ENCODE measurements at places on chromosomes 3 and 15. TPM values are rescaled to one million over a fixed set of nuclear protein-coding genes. Genes with fewer than 3 reads are reported as not detected.

DNA sequence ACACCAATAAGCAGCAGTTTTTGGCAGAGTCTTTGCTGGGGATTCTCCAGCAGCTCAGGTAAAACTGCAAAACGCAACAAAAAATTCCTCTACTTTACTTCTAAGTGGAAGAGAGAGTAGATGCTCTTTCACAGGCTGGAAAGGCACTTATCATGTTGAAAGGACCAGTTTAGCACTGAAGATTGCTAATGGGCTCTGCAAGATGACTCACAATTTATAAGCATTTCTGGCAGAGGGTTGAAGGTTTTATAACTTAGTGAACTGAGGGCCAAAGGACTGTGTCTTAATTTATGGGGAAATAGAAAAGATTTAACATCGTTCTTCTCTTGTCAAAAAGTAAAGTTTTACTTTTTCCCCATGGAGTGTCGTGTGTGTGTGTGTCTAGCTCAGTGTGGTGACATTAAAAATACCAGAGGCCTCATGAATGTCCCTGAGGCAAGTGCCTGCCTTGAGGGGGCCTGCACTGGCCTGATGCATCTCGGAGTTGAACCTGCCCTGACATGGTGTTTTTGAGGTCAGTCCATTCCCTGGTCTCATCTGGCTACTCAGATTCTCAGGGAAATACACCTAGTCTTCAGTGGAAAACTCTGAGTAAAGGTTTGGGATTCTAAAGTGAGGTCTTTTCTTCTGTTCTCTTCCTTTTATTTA, 1092.0 kb downstream of the NAALADL2 start:
- DNase-seq = peak; percentile 37

- DNase-seq = no peak
Observed at GRCh38 chr15:99440551-99441443, 125.0 kb upstream of the MEF2A start.

DNA sequence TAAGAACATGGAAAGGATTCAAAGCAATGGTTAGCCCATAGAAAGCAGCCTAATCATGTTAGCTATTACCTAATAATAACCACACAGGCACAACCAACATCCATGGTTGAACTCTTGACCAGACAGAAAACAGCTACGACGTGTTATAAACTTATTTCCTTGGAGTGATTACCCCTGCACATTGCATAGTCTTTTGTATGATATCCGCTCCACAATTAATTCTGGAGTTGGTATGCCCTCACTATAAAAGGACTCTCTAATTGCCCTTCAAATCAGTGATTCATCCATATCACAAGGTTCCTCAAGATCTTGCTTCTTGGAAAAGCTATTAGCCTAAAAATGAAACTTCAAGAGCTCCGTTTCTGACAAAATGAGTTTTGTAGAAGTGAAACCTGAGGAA, 117.9 kb downstream of the SYNPR start:
- DNase-seq = no peak

DNA sequence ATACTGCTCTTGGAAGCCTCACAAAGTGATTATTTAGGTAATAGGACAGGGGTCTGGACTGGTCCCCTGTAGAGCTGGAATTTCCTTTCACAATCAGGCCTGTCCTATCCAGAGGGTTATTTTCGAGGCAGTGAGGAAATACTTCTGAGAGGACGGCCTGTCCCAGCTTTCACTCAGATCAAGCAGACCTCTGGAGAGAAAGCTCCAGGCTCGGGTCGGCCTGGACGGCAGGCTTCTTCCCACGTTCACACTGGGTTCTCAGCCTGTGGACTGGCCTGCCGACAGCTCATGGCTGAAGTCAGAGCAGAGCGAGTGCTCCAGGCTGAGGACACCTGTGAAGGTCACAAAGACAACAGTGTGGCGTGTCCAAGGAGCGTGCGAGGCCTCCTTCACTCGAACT, 405.3 kb downstream of the VPS13C start:
- DNase-seq = peak; percentile 1

DNA sequence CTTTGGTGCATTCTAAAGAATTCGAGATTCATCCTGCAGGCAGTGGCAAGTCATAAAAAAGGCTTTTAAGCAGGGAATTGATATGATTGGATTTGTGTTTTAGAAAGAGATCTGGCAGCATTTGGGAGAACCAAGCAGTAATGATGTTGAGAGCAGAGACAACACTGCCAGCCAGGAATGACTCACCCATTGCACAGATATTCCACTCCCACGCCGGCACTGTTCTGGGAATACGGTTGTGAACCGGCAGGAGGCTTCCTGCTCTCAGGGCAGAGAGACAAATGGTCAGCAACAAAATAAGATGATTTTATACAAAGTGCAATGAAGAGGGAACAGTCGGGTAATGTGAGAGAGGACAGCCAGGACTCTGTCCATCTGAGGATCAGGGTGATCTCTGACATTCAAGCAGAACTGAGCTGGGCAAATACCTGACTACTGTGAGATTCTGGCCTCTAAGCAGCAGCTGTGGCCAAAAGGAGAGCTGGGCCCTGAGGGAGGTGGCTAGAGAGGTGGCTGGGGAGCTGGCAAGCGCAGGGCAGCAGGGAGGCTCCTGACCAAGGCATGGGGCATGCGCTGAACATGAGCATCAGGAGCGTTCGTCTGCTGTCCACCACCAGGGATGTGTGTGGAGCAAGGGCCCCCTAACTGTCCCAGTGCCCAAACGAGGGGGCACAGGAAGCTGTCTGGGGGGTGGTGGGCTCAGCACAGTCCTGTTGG, 56.1 kb upstream of the PLXNA1 start:
- DNase-seq = peak; percentile 78

DNA sequence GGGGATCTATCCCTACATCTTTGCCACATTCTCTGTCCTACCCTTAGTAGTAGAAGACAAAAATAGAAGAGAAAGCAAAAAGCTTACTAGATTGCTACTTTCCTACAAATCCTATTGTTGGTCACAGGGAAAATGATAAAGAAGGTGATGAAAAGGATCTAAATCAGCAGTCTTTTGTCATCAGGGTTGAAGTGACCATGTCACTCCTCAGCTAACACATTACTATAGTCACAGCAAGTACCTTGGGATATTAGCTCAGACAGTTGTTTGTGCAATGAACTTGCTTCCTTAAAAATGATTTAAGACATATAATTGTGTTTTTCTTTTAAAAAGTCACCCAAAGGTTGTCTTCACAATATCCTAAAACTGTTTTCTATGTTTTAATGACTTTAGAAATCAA, 6.3 kb downstream of the ST3GAL6 start:
- DNase-seq = no peak

DNA sequence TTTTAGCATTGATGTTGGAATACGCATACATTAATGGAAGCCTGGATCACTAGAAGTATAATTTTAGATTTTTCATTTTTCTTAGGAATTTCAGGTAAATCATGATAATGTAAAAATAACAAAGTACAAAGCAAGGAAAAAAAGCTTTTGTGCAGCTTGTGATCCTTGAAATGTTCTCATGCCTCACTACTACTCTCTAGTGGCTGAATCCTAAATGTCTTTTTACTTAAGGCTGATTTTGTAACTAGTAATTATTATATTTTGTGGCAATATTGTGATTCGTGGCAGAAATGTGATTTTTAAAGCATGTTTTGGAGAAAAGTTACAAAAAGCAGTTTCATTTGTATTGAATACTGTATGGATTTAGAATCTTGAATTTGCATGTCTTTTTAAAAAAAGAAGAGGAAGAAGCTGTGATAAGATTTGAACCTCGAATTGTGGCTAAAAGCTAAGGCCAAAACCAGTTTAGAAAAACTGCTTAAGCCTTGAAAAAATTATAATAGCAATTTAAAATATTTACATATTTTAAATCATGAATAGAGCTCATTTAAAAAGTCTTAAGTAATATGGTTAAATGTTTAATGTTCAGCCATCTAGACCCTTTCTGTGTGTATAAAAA, 39.0 kb downstream of the U2SURP start:
- peak; percentile 55 for DNase-seq

DNA sequence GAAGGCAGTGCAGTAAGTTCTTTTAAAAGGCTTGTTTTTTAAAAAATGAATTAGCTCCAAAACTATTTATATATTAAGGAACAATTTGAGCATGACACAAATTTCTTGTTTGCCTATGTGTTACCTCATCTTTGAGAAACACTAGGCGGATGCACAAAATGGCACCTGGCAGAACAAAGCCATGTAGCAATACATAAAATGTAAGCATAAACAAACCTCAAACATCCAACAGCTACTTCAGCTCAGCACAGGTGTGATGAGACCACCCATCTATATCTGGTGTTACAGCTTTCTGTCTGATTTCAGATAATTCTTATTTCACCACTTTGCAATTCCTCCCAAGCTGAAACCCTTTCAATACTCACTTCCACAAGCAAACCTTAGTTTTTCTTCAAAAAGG, 221.2 kb upstream of the CNTN6 start:
- DNase-seq = no peak

- DNase-seq = no peak
Observed at GRCh38 chr3:185420762-185421161, 57.8 kb downstream of the MAP3K13 start.

GRCh38 chr15:43143203-43143941, 10.0 kb downstream of the TMEM62 start:
- DNase-seq = peak; percentile 24

DNA sequence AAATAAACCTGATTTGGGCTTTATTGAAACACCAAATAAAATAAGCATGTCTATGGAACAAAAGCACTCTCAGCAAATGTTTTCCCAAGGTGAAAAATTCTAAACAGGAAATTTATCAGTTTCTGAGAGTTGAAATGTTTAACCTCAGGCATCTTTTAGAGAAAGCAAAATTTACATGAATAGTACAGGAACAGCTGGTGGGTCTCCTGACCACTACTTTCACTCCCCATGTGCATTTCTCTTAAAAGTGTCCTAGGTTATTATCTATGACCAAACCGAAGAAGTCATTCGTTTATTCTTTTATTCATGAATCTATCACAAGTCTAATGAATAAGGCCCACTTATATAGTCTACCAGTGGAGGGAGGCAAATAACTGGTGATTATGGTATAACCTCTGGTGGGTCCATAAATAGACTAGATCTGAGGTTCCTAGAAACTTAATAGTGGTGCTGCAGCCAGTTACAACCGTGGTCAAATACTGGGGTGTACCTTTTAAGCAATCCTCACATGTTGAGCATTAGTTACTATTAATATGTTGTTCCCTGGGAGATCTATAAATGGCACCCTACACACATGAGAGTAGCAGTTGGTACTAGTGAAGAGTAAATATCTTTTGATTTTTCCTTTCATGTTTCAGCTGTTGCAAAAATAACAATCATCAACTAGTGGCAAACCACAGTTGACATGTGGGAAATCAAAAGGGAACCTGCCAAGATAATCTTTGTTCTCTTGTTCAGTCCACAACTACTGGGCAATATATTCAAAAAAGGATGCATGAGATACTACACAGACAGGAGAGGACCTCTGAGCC, 169.3 kb upstream of the STAC start:
- no peak for DNase-seq

DNA sequence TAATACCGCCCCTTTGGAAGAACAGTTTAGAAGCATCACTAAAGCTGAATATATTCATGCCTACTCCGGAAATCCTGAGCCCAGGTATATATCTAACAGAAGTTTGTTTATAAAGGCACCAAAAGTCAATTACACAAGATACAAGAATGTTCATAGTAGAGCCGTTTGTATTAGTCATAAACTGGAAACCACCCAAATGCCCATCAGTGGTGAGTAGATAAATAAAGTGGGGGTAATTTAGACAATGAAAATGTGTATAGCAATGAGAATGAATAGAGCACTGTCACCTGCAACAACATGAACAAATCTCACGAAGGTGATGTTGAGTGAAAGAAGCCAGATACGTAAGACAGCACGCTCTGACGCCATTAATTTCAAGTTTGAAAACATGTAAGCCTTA, 68.3 kb upstream of the GLCE start:
- peak; percentile 33 for DNase-seq

DNA sequence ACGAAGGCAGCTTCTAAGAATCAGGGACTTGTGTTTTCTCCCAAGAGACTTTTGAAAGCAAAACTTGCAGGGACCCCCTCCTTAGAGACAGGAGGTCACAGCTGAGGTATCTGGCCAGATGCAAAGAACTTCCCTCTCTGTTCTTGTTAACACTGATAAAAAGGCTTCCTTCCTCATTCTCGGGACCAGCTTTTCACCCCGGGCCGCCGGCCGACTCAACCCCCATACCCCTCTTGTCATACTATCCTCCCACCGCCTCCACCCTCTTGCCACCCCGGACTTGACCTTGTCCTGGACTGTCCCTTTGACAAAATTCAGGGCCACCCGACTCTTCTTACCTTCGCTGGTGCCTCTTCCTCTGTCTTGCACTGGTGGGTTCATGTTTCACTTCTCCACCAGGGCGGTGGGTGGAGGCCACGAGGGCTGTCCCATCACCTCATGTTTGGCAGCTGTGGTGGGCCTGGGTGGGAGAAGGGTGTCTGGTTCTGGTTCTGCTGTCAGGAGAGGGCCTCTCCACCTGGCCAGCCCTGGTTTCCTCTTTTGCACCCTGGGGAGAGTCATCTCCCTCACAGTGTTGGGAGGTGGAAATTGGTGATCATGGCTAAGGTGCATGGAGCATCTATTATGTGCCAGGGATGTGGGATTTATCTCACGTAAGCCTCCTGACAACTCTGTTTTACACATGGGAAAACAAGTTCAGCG, 32.5 kb downstream of the BHLHE40 start:
- no peak for DNase-seq

- peak; percentile 82 for DNase-seq
Observed at GRCh38 chr15:85044251-85044853, 62.7 kb downstream of the PDE8A start.

GRCh38 chr3:130700541-130700940, 46.1 kb downstream of the PIK3R4 start:
- DNase-seq = no peak

- peak; percentile 66 for DNase-seq
Observed at GRCh38 chr3:42653560-42654330, at the start of gene ZBTB47. ZBTB47 (plus strand) TSS chr3:42653697; CDS start chr3:42658356, 4,659 bp downstream.

DNA sequence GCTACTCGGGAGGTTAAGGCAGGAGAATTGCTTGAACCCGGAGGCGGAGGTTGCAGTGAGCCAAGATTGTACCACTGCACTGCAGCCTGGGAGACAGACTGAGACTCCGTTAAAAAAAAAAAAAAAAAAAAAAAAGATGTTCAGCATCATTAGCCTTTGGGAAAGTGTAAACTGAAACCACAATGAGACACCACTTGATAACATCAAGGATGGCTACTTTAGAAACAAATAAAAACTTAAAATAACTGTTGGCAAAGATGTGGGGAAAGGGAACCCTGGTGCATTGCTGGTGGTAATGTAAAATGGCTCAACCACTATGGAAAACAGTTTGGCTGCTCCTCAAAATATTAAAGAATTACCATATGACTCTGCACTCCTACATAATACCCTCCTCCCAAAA, 1.9 kb downstream of the LEO1 start:
- peak; percentile 61 for DNase-seq

GRCh38 chr15:64975390-64975789, 14.3 kb downstream of the SPG21 start:
- no peak for DNase-seq

GRCh38 chr15:76584868-76585575, 248.4 kb downstream of the ISL2 start:
- no peak for DNase-seq

GRCh38 chr3:134354612-134355251, 19.5 kb downstream of the AMOTL2 start:
- DNase-seq = no peak

The STRA6 gene
- total RNA-seq = 52.7 TPM

The CACNA2D3 gene
- total RNA-seq = 4.3 TPM

The PTX3 gene
- 22.5 TPM for total RNA-seq

The C3orf49 gene
- total RNA-seq = not detected

The GP5 gene
- not detected for total RNA-seq

The IQCH gene
- total RNA-seq = 2.6 TPM
